ENCODE measurements at places on chromosomes 7 and 10. TPM values are rescaled to one million over a fixed set of nuclear protein-coding genes. Genes with fewer than 3 reads are reported as not detected.

The CFAP69 gene
- not detected for total RNA-seq

The GIMAP6 gene
- 170 TPM for total RNA-seq

The SUN3 gene
- not detected for total RNA-seq

The MKRN1 gene
- 85.8 TPM for total RNA-seq

The AOC1 gene
- not detected for total RNA-seq

The GPR37 gene
- not detected for total RNA-seq

The GFRA1 gene
- total RNA-seq, result not detected

The FGFR2 gene
- not detected for total RNA-seq

The GPR26 gene
- not detected for total RNA-seq

The TCF7L2 gene
- 0.59 TPM for total RNA-seq

The TAS2R5 gene
- total RNA-seq, result 0.83 TPM

The CCL26 gene
- not detected for total RNA-seq

The POM121L12 gene
- not detected for total RNA-seq

The ABCB4 gene
- not detected for total RNA-seq

The EN2 gene
- total RNA-seq, result not detected

The NRCAM gene
- not detected for total RNA-seq

The LRRTM3 gene
- not detected for total RNA-seq

The CFAP46 gene
- not detected for total RNA-seq

The DBNL gene
- total RNA-seq, result 165 TPM

The GIMAP4 gene
- 476 TPM for total RNA-seq

The PON1 gene
- not detected for total RNA-seq

The GSTO2 gene
- total RNA-seq, result 1.2 TPM

The SORCS1 gene
- not detected for total RNA-seq

The PTER gene
- 9.6 TPM for total RNA-seq
